ENCODE measurements at places on chromosomes 5 and 9. TPM values are rescaled to one million over a fixed set of nuclear protein-coding genes. Genes with fewer than 3 reads are reported as not detected.

The FOXD4L6 gene
- not detected for total RNA-seq

The PCDHB4 gene
- 0.49 TPM for total RNA-seq

The CNTNAP3 gene
- under 0.01 TPM for total RNA-seq

The LRRC19 gene
- not detected for total RNA-seq

The SPINK7 gene
- not detected for total RNA-seq

The NRARP gene
- total RNA-seq = not detected

The C9 gene
- 0.24 TPM for total RNA-seq

The MEGF10 gene
- 14.4 TPM for total RNA-seq

The PCDHB11 gene
- 0.81 TPM for total RNA-seq

The DOLPP1 gene
- 10.1 TPM for total RNA-seq

The ANKRD34B gene
- not detected for total RNA-seq

The ADAMTS2 gene
- total RNA-seq = 29.5 TPM

The PDGFRB gene
- total RNA-seq = 543 TPM

The IFNA1 gene
- total RNA-seq = not detected

The N4BP3 gene
- total RNA-seq = 0.36 TPM

The OR1J2 gene
- 0.24 TPM for total RNA-seq

The SCGB3A2 gene
- total RNA-seq = not detected

The NR2F1 gene
- 25.5 TPM for total RNA-seq
